ENCODE measurements at places on chromosomes 7 and 10.

- H3K4me1 ChIP-seq: no peaks in the 10 kb centered on the region
- DNase-seq: no peak
- H3K27ac ChIP-seq: peak overlapping the region; percentile 91
- peaks cover 58% of the 10 kb centered on the region for H3K36me3 ChIP-seq
Observed at GRCh38 chr10:44981172-44982113, 2.8 kb upstream of the DEPP1 start.

GRCh38 chr7:12094365-12094921 is 116.7 kb upstream of the TMEM106B start:
- H3K27ac ChIP-seq: no peak overlapping the region
- H3K27me3 ChIP-seq: no peaks in the 10 kb centered on the region
- H3K36me3 ChIP-seq: no peaks in the 10 kb centered on the region
- H3K4me1 ChIP-seq: no peaks in the 10 kb centered on the region
- H3K4me3 ChIP-seq: no peak overlapping the region
- DNase-seq: no peak

- H3K27ac ChIP-seq: no peak overlapping the region
- no peaks in the 10 kb centered on the region for H3K36me3 ChIP-seq
- H3K27me3 ChIP-seq: no peaks in the 10 kb centered on the region
- H3K4me3 ChIP-seq: no peak overlapping the region
- H3K4me1 ChIP-seq: no peaks in the 10 kb centered on the region
Observed at GRCh38 chr7:42380401-42380800, 143.4 kb upstream of the GLI3 start.

- no peaks in the 10 kb centered on the region for H3K36me3 ChIP-seq
- no peaks in the 10 kb centered on the region for H3K27me3 ChIP-seq
- H3K4me3 ChIP-seq: no peak overlapping the region
- no peak for DNase-seq
- H3K27ac ChIP-seq: no peak overlapping the region
Observed at GRCh38 chr10:26574783-26575182, 122.7 kb upstream of the PDSS1 start.

GRCh38 chr10:128885573-128886555 is 581.2 kb upstream of the MGMT start:
- H3K27ac ChIP-seq: no peak overlapping the region
- no peak overlapping the region for H3K4me3 ChIP-seq
- no peaks in the 10 kb centered on the region for H3K36me3 ChIP-seq
- no peaks in the 10 kb centered on the region for H3K27me3 ChIP-seq
- DNase-seq: no peak
- no peaks in the 10 kb centered on the region for H3K4me1 ChIP-seq

GRCh38 chr10:106935978-106936451 is 228.5 kb downstream of the SORCS1 start:
- no peaks in the 10 kb centered on the region for H3K27me3 ChIP-seq
- no peaks in the 10 kb centered on the region for H3K36me3 ChIP-seq
- H3K4me1 ChIP-seq: no peaks in the 10 kb centered on the region

DNA sequence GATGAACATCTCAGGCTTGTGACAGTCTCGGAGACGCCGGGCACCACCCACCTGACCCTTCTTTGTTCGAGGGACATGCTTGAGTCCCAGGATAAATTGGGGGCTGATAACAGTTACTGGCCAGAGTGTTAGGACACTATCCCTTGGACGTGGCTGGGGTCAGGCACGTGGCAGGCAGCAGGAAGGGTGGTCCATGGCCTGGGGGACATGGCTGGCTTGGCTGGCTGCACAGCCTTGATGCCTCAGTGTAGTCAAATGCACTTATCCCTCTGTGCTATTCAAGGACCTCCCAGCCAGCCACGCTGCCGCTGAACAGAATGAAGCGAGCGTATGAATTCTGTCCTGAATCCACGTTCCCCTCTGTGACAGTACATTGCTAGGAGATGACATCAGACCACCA is 662.0 kb upstream of the FOXK1 start:
- no peak overlapping the region for H3K4me3 ChIP-seq
- H3K27me3 ChIP-seq: no peaks in the 10 kb centered on the region
- no peaks in the 10 kb centered on the region for H3K4me1 ChIP-seq
- no peak for DNase-seq
- H3K27ac ChIP-seq: no peak overlapping the region
- no peaks in the 10 kb centered on the region for H3K36me3 ChIP-seq

- no peak overlapping the region for H3K27ac ChIP-seq
- no peak for DNase-seq
- H3K27me3 ChIP-seq: no peaks in the 10 kb centered on the region
- H3K4me3 ChIP-seq: no peak overlapping the region
- H3K4me1 ChIP-seq: peaks cover 10% of the 10 kb centered on the region
Observed at GRCh38 chr7:101378751-101379174, 16.1 kb downstream of the COL26A1 start.

DNA sequence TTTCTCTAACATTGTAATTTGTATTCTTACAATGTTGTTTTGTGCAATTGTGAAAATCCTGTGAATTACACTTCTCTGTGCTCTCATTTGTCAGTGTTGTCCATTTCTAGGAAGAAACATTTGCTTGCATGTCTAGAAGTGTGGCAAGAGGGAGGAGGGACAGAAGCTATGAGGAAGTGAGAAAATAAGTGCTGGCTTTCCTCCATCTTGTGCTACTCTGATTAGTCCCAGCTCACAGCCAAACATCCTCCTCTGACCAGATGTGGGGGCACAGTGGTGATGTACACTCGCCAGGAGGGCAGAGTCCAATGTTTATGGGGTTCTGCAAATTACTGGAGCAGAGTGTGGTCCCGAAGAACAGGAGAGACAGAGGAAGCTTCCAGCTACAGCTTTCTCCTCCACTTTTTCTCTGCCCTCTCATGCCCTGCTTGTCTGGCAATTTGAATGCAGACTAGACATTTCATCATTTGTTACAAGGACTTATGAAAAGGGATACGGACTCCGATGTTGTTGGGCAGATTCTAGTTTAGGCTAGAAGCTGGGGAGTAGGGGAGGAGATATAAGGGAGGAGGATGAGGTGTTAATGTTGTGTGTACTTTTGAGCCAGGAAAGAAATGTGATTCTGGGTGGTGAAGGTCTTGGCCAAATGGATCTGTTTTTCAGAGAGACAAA is 131.0 kb upstream of the C1GALT1 start:
- no peaks in the 10 kb centered on the region for H3K4me1 ChIP-seq
- DNase-seq: no peak
- no peaks in the 10 kb centered on the region for H3K27me3 ChIP-seq
- peak overlapping the region; percentile 43 for H3K27ac ChIP-seq
- H3K36me3 ChIP-seq: no peaks in the 10 kb centered on the region

DNA sequence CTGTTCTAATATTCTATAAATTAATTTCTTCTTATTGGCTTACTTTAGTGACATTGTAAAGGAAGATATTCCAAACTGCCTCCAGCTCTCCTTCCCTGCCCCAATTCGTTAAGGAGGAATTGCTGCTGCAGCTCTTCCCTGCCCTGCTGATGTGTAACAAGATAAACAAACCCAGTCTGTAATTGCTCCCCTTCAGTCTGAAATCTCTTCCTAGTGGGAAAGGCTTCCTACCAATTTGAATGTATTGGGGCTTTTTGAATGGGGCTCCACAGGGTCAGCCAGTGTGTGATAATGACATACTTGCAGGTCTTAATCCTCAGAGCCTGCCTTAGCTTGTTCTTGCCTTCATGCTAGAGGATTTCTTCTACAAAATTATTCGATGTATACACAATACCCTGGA is 849.9 kb upstream of the GHITM start:
- H3K27ac ChIP-seq: no peak overlapping the region
- H3K4me3 ChIP-seq: no peak overlapping the region
- no peaks in the 10 kb centered on the region for H3K36me3 ChIP-seq
- no peaks in the 10 kb centered on the region for H3K4me1 ChIP-seq
- no peak for DNase-seq
- no peaks in the 10 kb centered on the region for H3K27me3 ChIP-seq

DNA sequence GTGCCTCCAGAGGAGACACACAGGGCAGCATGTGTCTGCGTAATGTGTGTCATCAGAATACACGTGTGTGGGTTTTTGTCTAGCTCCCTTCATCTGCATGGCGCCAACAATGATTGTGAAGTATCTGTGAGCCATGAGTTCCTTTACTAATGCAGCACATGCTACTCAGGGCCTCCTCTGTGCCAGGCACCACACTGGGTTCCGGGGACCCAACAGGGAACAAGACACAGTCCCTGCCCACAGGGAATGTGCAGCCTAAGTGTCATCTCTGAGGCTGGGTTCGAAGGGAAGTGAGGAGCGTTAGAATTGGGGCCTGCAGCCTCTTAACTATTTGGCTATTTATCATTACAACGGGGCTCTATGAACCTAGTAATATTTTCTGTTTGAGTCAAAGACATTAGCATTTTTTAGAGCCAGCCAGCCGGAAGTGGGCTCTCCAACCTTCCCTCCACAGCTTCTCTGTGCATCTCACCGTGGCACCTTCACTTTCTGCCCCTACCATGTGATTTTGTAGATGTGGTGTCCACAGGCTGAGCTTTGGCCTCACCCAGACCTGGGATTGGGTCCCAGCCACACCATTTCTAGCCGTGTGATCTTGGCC is 43.9 kb upstream of the SRGN start:
- H3K36me3 ChIP-seq: no peaks in the 10 kb centered on the region
- no peaks in the 10 kb centered on the region for H3K4me1 ChIP-seq
- no peak for DNase-seq
- no peak overlapping the region for H3K27ac ChIP-seq

DNA sequence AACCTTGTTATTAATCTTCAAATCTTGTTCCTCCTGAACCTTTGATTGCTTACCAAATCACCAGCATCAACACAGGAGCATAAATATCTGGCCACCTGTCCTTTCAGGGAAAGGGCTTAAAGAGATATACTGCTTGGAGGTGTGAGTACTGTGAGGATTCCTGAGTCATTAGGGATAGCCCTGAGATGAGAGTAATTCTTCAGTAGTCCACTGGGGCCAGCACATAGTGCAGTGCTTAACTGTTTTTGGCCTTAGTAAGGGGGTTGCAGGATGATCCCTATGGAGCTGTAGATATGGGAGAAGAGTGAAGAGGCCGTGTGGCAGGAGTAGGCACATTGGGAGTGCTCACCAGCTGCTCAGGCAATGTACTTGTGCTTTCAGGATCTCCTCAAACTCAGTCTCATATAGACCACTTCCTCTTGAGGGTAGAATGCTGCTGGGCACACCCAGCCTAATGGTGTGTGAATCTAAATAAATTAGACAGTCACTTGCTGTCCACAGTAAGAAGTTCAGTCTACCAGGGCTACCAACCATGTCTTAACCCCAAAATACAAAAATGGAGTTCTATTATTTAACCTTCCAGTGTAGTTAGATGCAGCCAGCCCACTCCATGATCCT is 26.5 kb upstream of the GPR141 start:
- no peaks in the 10 kb centered on the region for H3K27me3 ChIP-seq
- no peaks in the 10 kb centered on the region for H3K4me1 ChIP-seq
- H3K36me3 ChIP-seq: no peaks in the 10 kb centered on the region
- H3K27ac ChIP-seq: no peak overlapping the region
- DNase-seq: no peak
- H3K4me3 ChIP-seq: no peak overlapping the region

DNA sequence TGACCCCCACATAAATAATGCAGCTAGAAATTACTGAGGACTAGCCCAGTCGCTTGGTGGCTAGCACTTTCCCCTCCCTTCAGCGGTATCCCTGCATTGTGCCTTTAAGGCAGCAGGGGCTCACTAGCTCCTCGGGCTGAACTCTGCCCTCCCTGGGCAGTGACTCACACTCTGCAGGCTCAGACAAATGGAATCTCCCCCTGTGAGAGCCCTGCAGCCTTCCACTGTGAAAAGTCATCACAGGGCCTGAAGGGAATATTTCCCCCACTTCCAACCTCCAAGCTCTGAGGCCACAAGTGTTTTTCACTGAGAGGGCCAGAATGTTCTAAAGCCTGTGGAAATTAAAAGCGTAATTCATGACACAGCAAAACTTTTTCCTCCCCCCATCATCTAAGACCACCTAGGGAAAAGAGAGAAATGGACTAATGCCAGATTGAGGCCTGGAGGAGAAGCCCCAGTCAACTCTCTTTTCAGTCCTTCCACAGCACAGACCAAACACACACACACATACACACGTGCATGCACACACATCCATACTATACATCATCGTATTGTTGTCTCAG is 93.6 kb upstream of the COL1A2 start:
- no peaks in the 10 kb centered on the region for H3K27me3 ChIP-seq
- no peak overlapping the region for H3K4me3 ChIP-seq
- H3K27ac ChIP-seq: peak overlapping the region; percentile 63
- no peaks in the 10 kb centered on the region for H3K36me3 ChIP-seq

GRCh38 chr10:34885898-34886297 is 70.8 kb upstream of the PARD3 start:
- no peak for DNase-seq
- no peak overlapping the region for H3K27ac ChIP-seq
- H3K27me3 ChIP-seq: no peaks in the 10 kb centered on the region
- no peak overlapping the region for H3K4me3 ChIP-seq

DNA sequence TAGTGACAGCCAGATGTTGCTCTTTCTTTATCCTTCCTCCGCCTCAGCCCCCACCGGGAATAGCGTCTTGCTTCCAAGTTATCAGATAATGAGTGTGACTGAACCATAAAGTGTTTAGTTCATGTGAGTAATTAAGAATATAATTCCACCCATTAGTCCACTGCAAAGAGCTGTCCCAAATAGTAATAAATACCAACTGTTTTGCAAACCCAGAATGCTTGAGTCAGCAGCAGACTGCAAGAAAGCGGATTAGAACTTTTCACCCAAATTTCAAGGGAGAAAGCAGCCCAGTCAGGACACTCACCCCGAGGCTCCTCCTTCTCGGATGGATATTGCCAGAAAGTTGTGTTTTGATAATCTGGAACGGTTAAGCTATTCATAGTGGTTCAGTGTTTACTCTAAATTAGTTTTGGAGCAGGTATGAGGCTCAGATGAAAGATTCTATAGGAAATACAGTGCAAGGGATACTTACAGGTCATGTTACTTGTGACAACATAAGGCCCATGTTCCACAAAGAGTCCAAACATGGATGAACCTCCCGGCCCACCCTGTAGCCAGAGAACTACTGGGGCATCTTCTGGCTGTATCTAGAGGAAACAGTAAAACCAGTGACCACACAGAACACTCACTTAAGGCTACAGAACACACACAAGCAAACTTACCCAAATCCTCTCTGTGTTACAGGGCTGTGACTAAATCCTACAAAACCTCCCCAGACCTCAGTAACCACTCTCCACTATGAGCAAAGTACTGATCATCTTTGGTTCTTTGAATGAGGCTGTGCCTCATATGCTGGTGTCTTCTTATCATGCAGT is 50.5 kb downstream of the CPVL start:
- H3K4me3 ChIP-seq: no peak overlapping the region
- peaks cover 13% of the 10 kb centered on the region for H3K4me1 ChIP-seq
- H3K27ac ChIP-seq: no peak overlapping the region
- H3K27me3 ChIP-seq: no peaks in the 10 kb centered on the region

DNA sequence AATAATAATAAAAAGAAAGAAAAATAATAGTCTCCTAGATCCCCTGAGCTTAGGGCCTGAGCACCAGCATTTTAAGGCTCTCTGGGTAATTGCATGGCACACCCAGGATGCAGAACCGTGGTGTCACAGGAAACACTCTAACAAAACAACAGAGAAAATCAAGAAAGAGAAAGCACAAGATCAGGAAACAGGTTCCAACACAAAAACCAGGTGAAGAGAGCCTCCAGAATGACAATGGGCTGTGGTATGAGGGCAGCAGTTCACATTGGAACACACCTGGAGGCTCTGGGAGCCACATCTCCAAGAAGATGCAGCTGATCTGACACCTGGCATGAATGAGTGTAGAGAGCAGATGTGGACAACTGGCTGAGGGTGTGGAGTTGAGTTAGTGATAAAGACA is 7.1 kb downstream of the MMRN2 start:
- H3K27ac ChIP-seq: no peak overlapping the region
- no peak overlapping the region for H3K4me3 ChIP-seq
- H3K4me1 ChIP-seq: no peaks in the 10 kb centered on the region

- H3K4me1 ChIP-seq: no peaks in the 10 kb centered on the region
- no peaks in the 10 kb centered on the region for H3K27me3 ChIP-seq
- no peaks in the 10 kb centered on the region for H3K36me3 ChIP-seq
- H3K4me3 ChIP-seq: no peak overlapping the region
Observed at GRCh38 chr7:151866761-151867655, 9.9 kb downstream of the PRKAG2 start.
